ENCODE measurements at places on chromosomes 11 and 22. TPM values are rescaled to one million over a fixed set of nuclear protein-coding genes. Genes with fewer than 3 reads are reported as not detected.

GRCh38 chr22:44193535-44193891 lies 12.8 kb downstream of the PARVG start:
- no peak for DNase-seq

DNA sequence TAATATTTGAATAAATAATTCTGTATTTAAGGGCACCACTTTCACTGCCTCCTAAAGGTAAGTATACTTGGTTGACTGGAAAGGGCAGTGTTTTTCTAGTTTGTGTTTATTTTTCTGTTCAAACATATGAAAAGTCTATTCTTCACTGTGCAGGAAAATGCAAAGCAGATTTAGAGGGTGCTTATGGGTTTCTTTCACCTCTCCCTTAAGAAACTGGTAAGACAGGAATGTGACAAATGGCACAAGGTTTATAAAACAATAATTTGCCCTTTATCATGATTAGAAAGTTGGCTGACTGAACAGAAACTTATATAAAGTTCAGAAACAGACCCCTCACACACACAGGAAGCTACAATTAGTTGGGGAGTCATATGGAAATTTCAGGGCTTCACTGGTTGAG lies 60.6 kb downstream of the PLEKHA7 start:
- DNase-seq = no peak

DNA sequence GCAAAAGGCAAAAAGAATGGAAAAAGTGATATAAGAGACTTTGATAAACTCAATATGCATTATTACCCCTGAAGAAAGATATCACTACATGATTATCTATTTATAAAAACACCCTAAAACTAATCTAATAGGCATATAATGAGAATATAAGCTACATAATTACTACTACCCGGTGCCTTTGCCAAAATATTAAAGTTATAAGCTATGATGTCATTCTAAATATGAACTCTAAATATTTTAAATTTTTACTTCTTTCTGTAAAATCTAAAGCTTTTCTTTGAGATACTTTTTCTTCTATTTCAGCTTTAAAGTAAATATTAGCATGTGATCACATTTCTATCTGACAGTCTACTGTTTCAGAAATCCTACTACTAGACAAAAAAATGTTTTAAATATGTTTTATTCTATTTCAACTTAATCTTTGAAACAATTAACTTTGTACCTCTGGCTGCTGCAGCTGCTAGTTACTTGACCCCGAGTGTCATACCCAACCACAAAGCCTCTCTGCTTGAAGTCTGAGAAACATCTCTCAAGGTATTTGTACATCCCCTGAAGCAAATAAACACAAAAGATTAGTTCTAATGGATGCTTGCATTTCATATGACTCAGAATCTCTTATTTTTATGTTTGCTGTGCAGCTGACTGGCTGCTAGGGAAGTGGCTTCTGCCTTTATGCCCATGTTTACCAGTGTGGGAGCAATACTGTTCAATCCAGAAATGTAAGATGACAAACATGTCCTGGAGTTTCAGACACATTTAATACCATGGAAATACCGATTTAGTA lies 26.8 kb downstream of the PGM2L1 start:
- DNase-seq = no peak

The OR52I1 gene
- polyA plus RNA-seq = 0.07 TPM

The APOL4 gene
- polyA plus RNA-seq = 21.3 TPM

The SCN3B gene
- polyA plus RNA-seq = 26.4 TPM

GRCh38 chr11:69003301-69003865 lies 9.7 kb downstream of the MRGPRF start:
- DNase-seq = no peak

DNA sequence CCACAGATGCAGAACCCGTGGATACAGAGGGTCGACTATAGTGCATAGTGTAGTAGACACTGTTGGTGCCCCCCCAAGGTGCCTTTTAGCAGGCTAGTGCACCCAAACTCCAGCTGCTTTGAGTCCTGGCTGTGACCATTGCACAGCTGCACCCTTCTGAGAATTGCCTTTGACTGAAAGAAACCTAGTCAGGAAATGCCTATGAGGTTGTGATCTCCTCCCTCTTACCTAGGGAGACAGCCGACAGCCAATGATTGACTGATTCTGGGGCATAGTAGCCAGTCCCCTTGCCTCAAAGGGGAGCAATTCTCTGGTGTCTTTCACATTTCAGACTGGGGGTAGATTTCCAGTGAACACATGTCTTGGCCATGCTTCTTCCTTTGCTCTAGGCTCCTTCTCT lies 74.2 kb downstream of the DCDC1 start:
- no peak for DNase-seq

The EFCAB6 gene
- polyA plus RNA-seq = 1.1 TPM

GRCh38 chr11:125108469-125108868 lies 3.0 kb downstream of the TMEM218 start:
- no peak for DNase-seq

The CABP4 gene
- polyA plus RNA-seq = 0.89 TPM

The PKDREJ gene
- 0.41 TPM for polyA plus RNA-seq

DNA sequence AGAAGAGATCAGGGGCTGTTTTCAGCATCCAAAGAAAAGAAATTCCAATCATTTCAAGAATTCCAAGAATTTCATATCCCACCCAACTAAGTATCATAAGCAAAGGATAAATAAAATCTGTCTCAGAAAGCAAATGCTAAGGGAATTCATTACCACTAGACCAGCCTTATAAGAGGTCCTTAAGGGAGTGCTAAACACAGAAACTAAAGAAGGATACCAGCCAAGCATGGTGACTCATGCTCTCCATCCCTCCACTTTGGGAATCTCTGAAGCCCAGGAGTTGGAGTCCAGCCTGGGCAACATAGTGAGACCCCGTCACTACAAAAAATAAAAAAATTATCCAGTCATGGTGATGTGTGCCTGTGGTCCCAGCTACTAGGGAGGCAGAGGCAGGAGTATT lies 17.8 kb downstream of the FADD start:
- no peak for DNase-seq

DNA sequence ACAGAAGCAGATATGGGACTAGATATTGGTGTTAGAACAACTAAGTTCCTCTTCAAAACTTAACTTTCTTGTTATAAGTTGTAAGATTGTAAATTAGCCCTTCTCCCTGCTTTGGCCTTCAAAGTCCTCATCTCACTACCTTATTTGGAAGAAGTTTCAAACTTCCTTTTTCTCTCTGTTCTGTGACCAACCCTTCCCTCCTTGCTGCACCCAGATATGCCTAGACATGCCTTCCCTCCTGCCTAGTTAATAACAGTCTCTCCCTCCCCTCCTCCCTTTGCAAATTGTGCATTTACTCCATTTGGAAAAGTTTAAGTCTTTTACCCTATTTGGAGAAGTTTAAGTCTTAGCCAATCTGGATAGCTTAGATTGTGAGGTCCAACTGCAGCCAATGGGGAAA lies 4.9 kb downstream of the OR52K2 start:
- DNase-seq = no peak

DNA sequence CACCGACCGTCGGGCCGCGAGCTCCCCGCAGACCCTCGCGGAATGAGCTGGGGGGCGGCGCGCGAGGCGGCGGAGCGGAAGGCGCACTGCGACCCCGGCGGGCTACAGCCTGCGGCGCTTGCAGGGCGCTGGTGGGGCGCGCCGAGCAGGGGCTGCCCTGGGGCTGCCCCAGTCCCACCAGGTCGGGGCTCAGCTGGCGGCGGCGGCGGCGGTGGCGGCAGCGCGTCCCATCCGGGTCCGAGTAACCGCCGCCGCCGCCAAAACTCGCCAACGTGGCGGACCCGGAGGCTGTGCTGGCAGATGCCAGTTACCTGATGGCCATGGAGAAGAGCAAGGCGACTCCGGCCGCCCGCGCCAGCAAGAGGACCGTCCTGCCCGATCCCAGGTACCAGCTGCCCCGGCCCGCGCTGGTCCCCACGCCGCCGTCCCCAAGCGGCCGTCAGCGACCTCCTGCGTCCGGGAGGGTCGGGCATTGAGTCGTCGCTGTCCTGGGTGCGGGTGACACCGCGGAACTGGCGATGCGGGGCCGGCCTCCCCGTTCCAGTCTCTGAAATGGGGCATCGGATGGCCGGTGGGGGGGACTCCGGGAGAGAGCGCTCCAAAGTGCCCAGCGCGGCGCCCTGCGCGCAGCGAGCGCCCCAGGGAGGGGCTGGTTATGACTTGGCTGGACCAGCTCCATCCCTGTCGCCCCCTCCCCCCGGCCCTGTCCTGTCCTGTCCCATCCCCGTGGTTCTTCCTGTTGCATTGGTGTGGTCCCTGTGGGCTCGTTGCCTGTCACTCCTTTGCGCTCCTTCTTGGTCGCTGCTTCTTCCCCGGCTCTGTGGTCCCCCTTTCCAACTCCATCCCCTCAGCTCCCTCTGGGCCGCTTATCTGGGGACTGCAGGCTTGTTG lies 63.5 kb downstream of the CRYBB2 start:
- no peak for DNase-seq

The TRPM5 gene
- polyA plus RNA-seq = not detected

- DNase-seq = no peak
Measured at GRCh38 chr11:14977101-14977880, 5.1 kb upstream of the CALCA start.

The HTR3A gene
- 0.16 TPM for polyA plus RNA-seq

- DNase-seq = peak; percentile 54
Measured at GRCh38 chr22:45503050-45503815, 550 bp downstream of the FBLN1 start.

The TMEM45B gene
- polyA plus RNA-seq = 9.5 TPM

DNA sequence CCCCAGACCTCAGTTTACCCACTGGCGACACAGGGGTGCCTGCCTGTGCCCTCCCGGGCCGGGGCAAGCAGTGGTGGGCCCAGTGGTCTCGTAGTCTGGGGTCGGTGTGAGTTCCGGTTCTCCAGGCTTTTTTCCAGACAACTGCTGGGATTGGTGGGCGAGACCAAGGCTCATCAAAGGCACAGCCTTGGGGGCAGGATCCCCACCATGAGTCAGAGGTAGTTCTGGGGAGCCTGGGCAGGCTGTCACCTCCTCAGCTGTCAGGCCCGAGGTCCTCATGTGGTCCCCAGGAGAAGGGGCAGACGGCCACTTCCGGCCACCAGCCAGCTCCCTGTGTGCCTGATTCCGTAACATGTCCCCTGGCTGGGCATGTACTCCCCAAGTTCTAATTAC lies 827 bp upstream of the MUC2 start:
- no peak for DNase-seq

The ALDH3B1 gene
- polyA plus RNA-seq = 10.0 TPM

DNA sequence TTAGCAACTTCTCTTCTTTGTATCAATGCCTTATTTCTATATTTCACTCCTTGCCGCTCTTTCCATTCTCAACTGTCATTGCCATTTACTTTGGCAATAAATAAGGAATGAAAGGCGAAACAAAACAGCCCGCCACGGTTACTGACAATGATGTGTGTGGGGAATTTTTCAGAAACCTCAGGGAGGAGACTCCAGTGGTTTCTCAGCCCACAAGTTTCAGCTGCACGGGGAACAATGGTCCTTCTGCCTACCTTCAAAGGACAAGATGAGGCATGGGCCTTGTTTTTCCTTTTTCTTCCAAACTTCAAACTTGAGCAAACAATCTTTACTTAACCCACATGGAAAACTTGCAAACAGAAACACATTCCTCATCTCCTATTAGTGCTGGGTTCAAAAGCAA lies 409.4 kb downstream of the METTL15 start:
- no peak for DNase-seq

DNA sequence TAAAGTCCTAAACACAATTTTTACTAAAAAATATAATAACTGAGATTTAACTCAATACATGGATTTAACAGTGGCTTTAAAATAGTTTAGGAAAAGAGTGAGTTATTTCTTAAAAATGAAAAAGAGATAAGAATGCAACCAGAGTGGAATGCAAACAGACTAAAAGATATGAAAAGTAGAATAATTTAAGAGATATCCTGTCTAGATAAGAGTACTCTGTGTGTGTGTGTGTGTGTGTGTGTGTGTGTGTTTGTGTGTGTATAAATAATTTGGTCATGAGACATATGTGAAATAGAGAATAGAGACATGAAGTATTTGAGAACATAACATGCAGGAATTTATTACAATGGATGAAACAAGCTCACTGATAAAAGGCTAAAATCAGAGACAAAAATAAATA lies 986.9 kb upstream of the CHORDC1 start:
- DNase-seq = no peak

The DLG2 gene
- polyA plus RNA-seq = 13.1 TPM

The PDGFD gene
- polyA plus RNA-seq = 10.3 TPM

DNA sequence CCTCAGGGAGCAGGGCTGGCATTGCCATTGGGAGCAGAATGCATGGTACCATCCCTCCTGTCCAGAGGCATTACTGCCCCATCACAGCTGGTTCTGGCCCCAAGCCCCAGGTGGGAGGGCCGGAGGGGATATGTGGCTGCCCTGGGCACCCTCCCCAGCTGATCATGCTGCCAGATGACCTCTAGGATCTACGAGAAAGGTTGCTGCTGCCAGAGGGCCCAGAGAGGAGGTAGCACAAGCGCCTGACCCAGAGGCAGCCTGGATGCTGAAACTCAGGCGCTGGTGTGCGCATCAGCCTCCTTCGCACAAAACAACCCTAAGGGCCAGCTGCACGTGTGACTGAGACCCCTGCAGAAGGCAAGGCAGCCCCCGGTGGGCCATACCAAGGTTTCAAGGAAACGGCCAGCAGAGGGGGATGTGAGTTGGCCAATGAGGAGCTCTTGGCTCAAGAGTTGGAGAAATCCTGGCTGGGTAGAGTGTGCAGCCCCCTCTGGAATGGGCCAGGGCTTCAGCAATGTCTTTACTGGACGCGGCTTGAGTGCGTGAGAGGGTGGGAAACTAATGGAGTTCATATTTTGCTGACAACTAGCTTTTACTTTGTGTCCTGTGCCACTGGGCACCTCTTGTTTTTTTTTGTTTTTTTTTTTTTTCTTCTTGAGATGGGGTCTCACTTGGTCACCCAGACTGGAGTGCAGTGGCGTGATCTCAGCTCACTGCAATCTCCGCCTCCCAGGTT lies 88.3 kb upstream of the PARVA start:
- no peak for DNase-seq

- no peak for DNase-seq
Measured at GRCh38 chr11:57224537-57224936, 12.5 kb downstream of the APLNR start.

DNA sequence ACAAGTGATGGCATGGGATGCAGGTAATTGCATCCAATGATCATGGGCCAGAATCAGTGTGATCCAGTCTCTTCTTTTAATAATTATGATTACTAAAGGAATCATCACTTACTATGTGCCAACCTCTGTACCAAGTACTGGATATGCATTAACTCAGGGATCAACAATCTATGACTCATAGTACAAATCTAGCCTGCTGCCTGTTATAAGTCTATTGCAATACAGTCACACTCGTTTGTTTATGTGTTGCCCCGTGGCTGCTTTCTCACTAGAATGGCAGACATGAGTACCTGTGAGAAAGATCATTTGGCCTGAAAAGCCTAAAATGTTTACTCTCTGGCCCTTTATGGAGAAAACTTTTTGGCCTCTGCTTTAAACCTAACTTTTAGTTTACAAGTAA lies 45.0 kb downstream of the OR6Q1 start:
- DNase-seq = no peak

Data from muscle of leg (tissue), 16 donors.